M059J (cell line): ENCODE measurements at places on chromosomes 12 and 14. TPM values are rescaled to one million over a fixed set of nuclear protein-coding genes. Genes with fewer than 3 reads are reported as not detected.

Gene PTGR2
- 3.8 and 5.0 TPM in 2 replicates for total RNA-seq

DNA sequence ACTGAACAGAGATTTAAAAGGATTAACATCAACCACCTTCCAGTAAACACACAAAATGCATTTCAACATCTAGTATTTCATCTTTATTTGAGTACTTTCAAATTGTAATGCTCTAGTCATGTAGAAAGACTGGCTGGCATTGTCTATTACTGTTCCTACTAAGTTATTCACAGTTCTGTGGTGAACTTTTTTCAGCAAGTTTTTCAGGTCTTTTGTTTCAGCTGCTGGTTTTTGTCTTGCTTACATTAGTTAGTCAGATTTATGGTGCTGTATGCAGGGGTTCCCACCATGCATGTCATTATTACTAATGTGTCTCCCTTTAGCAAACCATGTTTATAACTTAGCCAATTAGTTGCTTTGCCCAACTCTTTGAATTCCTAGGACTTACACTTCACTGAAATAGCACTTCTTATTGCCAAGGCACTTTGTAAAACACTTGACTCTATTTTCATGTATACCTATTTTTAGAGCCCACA, 253.4 kb upstream of the KITLG start:
- peak; percentile 54 for DNase-seq

DNA sequence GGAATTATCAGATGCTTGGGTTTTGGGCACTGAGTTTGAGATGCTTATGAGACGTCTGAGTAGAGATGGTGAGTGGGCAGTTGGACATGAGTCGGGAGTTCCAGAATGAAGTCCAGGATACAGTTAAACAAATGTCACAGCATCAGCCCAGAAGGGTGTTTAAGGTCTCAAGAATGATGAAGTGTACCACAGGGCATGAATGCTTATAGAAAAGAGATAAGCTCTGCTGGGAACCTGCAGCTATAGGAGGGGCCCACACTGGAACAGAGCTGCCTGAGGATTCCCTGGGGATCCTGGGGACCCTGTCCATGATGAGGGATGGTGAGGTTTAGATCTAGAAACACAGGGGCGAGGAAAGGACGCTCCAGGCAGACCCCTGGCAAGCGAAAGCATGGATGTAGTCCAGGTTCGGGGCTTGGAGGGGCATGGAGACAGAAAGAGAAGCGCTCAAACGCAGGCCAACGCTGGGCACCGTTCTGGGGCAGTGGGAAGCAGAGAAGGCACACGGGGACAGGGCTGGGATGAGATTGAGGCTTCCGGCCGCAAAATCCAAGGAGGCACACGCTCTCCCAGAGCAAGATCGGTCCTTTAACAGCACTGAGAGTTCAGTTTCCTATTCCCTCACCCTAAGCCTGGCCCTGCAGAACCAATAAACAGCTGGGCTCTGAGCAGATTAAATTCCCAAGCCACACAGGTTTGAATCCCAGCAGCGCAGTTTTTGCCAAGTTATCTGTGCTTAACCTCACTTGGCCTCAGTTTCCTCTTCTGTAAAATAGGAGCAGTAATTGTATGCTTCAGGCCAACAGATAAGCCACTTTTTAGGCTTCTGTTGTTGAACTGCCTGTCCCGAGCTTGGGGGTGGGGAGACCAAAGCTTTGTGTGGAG, 52.9 kb downstream of the EID3 start:
- DNase-seq, result peak; percentile 49

Gene TAS2R50
- 0.25 TPM in 1 of 2 replicates, not detected in the other for total RNA-seq

DNA sequence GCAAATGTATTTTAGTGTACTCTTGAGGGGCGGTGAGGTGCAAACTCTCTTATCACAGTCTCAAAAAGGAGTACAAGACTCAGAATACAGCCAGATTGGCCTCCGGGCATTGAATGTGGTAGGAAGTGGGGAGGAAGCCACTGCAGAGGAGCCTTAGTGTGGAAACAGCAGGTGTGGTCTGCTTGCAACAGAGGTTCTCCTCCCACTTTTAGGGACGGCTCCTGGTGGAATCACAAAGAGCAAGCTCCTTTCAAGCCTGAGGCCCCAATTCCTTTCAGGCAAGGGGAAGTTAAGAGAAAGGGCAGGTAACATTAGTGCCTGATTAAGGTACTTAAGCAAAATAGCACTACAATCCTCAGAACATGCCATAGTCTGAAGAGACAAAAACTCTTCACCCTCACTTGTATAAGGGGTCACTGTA, 23.7 kb upstream of the SLC2A3 start:
- peak; percentile 88 for DNase-seq

DNA sequence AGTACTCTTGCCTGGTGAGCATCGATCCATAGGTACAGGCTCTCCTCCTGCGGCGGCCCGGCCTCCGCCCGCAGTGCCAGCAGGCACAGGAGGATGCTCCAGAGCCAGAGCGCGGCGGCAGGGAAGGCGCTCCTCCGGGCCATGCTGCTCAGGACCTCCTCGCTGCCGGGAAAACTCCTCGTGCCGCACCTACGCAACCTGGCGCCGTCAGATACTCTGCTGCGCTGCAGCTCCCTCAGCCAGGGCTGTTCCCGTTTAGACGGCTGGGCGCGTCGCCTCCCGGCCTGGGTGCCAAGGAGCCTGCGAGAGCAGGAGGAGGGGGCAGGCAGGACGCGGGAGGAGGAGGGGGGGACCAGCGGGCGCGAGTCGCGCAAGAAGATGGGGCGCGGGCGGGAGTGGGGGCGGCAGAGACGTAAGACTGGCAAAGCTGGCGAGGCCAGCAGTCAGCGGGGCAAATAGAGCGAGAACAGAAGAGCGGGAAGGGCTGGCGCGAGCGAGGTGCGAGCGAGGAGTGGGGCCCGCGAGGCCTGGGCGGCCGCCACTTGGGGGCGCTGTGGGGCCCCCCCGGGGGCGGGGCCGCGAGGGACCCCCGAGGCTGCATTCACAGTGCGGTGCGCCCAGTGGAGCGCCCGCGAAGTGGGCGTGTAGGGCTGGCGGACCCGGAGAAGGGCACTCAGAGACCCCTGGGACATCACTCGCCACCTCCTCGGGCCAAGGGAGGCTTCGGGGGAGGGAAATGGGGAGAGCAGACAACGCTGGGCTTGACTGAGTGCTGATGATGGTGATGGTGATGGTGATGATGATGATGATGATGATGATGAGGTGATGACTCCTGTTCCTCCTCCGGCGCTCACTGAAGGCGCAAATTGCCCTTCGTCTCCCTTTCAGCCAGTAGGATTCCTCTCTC, at the start of gene WIF1:
Gene WIF1, minus strand, starts transcription at position 257 of the 907 bp plus-strand sequence. Its CDS starts 114 bp downstream, at position 143.
- peak; percentile 18 for DNase-seq

Gene IGFBP6
- total RNA-seq, result 318 and 394 TPM in 2 replicates

DNA sequence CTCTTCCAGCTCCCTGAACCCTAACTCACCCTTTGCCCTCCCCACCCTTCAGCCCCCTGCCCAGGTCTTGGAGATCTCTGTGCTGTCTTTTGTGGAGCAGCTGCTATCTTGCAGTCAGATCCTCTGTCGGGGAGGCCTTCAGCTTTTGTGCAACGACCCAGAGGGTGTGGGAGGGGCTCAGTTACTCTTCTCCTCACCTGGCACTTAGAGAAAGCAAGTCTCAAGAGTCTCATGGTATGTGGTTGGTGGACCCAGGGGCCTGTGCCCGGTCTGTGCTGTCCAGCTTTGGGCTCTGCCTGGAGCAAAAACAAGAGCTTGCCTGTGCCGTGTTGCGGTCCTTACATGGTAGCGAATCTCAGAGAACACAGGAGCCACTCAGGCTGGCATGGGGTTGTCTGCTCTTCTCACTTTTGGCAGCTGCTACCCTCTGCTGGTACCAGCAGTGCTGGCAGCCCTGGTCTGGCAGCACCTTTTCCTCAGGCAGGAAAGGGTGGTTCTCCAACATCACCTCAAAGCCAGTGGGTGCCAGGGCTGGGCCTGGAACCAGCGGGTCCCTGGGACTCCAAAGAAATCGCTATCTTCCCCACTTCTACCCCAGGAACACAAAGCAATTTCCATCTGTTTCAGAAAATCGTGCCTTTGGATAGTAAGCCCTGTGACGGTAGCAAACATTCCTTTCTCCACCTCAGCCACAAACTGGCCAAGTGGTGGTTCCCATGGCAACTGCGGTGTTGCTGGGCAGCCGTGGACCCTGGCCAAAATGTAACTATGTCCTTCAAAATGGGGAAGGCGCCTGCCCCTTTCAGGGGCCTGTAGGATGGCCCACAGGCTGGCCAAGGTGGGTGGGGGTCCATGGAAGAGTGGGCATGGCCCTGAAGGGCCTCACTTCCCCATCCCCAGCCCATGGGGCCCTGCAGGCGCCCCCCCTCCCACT, 90.0 kb downstream of the RIN3 start:
- DNase-seq, result peak; percentile 89

DNA sequence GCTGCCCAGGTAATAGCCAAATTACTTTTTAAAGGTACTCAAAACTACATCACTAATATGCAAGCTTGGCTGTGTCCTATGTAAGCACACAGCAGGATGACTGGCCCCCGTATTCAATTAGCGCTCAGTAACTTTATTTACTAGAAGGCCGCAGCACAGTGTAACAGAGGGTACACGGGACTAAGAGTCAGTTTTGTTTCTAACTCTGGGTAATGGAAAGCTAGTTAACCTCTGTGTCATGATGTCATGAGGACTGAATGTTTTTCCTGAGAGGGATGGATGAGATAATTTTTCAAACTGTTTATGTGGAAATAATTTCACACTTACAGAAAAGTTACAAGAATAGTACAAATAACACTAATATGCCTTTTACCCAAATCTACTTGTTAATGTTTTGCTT, 27.1 kb downstream of the GALNT4 start:
- no peak for DNase-seq

Gene RNASE1
- 1.4 and 1.6 TPM in 2 replicates for total RNA-seq

Gene FCF1
- total RNA-seq, result 62.2 and 67.1 TPM in 2 replicates

Gene FNTB
- total RNA-seq, result 18.3 and 23.7 TPM in 2 replicates

DNA sequence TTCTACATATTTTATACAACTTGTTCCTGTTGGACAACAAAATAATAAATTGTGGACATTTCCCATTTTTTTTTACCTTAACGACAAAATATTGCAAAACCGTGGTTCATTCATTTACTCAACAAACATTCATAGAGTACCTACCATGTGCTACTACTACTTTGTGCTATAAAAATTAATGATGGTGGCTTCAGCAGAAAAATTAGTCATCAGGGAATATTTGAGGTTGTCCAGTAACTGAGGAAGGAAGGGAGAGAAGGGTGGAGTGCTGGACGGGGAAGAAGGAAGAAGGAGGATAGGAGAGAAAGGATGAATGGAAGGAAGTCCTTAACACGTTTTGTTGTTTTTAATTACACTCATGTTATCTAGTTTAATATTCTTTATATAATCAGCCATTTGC, 53.7 kb downstream of the PPFIBP1 start:
- peak; percentile 34 for DNase-seq

DNA sequence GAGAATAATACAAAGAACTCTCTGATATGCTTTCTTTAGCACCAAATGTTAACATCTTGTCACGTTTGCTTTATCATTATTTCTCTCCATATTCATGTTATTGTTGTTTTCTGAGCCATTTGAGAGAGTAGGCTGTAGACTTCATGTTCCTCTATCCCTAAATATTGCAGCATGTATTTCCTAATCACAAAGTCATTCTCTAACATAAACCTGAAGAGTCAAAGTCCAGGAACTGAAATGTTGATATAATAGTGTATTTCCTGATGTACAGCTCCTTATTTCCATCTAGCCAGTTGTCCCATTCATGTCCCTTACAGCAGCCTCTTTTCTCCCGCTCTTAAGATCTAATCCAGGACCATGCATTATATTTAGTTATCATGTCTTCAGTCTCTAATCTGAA, 72.8 kb downstream of the SPATS2 start:
- no peak for DNase-seq

- no peak for DNase-seq
These were observed 416.5 kb downstream of the NELL2 start for GRCh38 chr12:44459569-44459968.

DNA sequence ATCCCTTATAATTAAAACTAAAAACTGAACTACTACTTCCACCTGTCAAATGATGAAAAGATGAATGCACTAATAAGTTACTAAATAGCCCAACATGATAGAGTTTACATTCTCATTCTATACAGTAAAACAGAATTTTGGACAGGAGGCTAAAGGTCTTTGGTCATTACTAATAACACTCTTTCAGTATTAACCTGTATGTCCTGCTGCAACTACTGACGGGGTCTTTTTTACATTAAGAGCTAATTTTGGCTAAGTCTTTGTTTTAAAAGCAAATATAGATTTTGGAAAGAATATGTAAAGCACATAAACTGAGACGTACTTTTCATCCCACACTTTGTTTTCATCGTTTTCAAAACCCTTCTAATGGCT, 175.4 kb upstream of the CDKN3 start:
- DNase-seq, result no peak

DNA sequence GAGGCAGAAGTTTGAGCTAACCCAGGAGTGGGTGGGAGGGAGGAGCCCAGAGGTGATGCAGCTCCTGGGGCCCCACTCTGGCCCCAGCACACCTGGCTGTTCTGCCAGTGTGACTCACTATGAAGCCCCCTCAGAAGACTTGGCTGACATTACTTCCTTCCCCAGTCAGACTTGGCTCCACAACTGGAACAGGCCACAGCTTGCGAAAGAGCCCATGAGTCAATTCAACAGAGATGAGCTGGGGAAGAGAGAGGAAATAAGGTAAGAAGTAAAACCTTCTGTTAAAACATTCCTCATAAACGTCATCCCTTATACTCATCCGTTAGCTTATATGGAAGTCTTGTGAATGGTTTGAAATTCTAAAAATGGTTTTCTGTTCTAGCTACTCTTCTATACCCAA, 245.9 kb downstream of the ADAMTS20 start:
- peak; percentile 75 for DNase-seq

GRCh38 chr12:45464699-45465098, 248.8 kb downstream of the ANO6 start:
- no peak for DNase-seq

DNA sequence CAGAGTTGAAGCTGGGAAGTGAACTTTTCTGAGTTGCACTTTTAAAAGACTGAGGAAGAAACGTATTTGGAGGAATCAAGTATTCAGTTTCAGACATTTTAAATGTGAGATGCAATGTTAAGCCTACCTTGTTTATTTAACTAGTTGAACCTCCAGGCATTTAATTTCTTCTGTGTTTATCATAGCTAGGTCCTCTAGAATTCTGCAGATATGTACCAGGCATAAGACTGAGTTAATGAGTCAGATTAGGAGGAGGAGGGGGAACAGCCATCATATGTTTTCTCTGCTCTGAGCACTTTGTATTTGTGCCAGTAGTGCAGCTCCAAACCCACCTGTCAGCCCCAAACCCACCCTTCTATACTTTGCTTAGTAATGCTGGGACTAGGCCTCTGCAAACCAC, 16.4 kb upstream of the SAMD4A start:
- peak; percentile 17 for DNase-seq

Gene ABCC9
- 0.07 TPM in 1 of 2 replicates, not detected in the other for total RNA-seq

- no peak for DNase-seq
These were observed 139.4 kb downstream of the SLC15A4 start for GRCh38 chr12:128684352-128684751.

DNA sequence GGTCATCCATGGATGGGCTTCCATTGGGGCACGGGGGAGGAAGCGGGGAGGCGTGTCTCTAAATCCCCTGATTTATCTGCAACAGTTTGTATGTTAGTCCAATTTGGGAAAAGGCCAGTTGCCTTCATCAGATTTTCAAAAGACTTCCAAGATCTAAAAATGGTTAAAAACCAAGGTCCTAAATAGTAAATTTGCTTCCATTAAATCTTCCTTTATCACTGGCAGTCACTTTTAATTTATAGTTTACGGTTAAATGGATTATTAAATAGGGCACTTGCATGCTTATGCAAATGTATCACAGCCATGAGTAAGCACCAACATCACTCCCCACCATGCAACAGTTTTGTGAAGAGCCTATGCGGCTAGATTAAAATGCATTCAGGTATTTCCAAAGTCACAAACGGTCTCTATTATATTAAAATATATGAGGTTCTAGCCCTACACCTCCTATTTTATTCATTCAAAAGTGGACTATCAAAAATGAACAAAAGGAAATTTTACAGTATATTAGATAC, 108.2 kb upstream of the GPHB5 start:
- DNase-seq, result peak; percentile 31
